ENCODE measurements at places on chromosomes 11 and 22.

DNA sequence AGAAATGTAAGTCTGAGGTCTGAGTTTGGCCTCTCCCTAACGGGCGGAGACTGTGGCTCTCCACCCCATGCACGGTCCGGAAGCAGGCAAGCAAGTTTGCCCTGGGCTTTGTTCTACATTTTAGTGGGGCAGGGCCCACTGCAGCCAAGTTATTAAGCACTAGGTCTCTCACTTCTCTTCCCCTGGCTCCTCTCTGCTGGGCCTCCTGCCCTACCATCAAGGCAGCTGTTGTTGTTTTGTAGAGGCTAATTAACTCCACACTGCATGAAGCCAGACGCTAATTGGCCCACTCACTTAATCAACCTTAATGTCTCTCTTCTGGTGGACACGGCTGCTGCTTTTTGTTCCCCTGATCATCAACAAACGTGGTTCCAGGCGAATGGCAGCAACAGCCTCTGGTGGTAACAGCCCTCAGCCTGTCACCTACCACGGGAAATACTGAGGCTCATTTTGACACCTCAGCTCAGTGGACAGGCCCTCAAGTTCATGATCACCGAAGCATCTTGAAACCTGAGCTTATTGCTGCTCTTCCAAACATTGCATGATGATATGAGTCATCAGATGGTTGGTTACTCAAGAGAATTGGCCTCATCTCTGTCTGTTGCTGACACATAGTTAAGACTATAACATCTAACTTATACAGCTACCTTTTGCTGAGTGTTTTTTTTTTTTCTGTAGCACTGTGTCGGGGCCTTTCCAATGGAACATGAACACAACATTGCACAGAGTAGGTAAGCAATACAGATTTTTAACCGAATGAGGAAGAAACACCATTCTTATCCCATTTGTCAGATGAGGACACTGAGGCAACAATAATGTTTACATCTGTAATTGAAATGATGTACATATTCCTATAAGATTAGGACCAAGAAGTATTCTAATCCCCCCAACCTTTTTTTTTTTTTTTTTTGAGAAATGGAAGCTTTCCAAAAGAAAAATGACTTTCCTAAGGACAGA, 20.8 kb upstream of the LMO2 start:
- DNase-seq, result peak; percentile 94

GRCh38 chr11:69377029-69377952, 83.3 kb downstream of the MYEOV start:
- peak; percentile 18 for DNase-seq

GRCh38 chr11:117932426-117932825, 3.2 kb upstream of the TMPRSS13 start:
- no peak for DNase-seq

DNA sequence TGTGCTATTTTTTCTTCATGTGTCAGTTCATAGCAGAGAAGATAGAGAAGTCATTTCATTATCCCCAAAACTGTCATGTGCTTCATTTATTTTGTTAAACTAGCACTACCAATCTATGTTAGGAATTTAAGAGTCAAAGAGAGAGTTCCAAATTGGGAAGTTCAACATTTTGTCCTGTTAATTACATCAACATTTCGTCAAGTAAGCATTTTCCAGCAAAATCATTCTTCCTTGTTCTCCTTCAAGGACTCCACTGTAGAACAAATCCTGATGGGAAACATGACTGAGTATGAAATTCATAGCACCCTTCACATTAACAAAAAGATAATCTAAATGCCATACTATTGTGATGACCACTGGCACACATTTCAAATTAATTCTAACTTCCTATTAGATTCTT, 59.1 kb downstream of the PACSIN2 start:
- DNase-seq, result no peak

DNA sequence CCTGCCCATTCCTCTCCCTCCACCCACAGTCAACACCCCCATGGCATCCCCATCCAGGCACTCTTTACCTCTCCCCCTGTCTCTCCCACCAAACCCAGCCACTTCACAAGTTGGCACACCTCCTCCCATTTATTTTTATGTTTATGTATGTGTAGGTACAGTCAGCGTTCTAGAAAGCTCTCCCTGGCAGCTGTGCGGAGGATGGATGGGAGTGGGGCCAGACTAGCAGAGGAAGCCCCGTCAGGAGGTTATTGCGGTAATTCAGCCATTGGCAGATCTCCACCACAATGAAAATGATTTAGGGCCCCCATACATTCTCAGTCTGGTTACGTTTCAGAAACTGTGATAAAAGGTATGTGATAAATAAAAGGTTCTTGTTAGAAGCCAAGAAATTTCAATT, 51.3 kb downstream of the BTG4 start:
- DNase-seq, result no peak

DNA sequence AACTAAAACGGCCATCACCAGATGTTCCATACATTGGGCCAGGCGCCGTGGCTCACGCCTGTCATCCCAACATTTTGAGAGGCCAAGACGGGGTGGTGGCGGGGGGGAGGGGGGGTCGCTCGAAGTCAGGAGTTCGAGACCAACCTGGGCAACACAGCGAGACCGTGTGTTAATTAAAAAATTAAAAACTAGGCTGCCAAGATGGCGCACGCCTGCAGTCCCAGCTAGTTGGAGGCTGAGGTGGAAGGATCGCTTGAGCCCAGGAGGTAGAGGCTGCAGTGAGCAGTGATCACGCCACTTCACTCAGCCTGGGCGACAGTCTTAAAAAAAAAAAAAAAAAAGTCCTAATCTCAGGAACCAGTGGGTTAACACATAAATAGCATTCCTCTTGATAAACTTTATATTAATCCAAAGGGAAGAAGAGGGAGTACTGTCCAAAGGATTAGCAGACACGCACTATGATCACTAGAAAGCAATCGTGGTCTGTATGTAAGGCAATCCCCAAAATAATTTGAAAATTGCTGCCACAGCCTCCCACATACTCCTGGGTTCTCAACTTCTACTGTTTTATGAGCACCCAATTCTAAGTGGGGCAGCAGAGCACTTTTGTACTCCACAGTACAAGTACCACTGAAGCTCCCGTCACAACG, 604 bp downstream of the PUS3 start:
- no peak for DNase-seq

DNA sequence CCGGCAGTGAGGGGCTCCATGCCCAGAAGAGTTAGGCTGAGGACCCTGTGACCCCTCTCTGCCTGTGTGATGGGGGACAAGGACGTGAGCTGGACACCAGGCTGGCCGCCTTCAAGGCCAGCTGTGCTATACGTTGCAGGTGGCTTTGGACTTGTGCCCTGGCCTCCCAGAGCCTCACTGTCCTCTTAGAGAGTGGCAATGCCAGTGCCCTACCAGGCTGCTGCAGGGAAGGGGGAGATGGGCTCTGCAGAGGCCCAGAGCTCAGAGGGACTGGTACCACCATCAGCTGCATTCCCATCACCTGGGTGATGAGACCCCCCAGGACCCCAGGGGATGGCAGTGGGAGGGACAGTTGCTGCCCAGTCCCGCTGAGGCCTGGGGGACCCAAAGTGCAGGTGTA, 90.4 kb upstream of the SHISAL1 start:
- no peak for DNase-seq

GRCh38 chr11:23202611-23203010, 342.3 kb upstream of the CCDC179 start:
- no peak for DNase-seq

GRCh38 chr11:93606721-93607120, 54.8 kb upstream of the CEP295 start:
- DNase-seq, result no peak

DNA sequence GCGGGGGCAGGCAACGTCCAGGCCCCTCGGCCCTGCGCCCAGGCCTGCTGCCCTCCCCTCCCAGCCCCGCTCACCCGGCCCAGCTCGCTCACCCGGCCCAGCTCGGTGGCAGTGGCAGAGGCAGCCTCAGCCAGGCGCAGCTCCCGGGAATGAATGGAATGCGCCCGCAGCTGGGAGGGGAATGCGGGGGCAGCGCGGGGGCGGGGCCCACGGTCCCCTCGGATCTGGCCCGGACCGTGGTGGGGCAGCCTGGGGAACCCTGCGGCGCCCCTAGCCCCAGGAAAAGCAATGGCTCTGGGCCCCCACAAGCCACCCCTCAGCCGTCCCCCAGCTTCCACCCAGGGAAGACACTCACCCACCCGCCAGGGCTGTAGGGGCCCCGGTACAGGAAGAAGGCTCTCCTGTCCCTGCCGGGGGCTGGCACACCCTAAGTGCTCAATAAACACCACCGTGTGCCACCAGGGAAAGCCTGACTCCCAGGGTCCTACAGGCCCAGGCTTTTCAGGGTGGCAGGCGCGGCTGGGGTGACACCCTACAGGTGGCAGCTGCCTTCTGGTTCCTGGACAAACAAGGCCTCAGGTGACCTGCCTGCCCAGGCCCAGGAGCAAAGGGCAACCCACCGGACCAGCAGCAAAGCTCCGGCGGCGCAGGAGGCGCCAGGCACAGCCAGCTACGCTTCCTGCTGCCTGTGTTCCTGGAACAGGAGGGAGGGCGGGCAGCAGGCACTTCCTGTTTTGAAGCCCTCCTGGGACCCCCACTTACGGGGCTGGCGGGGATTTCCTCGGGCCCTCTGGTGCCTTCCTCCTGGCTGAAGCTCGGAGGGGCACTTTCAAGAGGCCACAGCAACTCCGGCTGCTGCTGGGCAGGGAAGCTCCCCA, 13.8 kb downstream of the PLXNB2 start:
- peak; percentile 29 for DNase-seq

- peak; percentile 21 for DNase-seq
These were observed at the start of gene DDX25 for GRCh38 chr11:125903711-125904659. Gene DDX25, plus strand, starts transcription at chr11:125904508. Its CDS starts 10 bp downstream, at chr11:125904518.

GRCh38 chr11:109971184-109971523, 122.0 kb upstream of the ZC3H12C start:
- peak; percentile 31 for DNase-seq

DNA sequence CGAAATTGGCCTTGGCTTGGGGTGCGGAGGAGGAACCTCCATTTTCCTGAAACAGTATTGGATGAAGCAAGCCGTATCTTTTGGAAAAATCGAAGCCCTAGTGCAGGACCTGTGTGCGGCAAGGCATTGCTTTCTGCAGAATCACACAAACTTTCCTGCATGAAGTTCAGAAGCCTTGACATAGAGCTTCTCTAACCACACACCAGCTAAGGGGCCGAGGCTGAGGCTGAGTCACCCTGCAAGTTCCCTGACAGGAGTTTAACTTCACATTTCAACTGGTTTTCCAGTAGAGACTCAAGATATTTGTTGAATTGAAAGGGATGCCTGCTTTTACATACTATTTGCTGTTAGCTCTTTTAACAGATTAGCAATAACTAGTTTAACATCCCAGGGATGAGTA, 67.8 kb downstream of the TCF20 start:
- peak; percentile 67 for DNase-seq

- DNase-seq, result peak; percentile 20
These were observed 91.6 kb upstream of the SLC22A12 start for GRCh38 chr11:64499261-64500004.

DNA sequence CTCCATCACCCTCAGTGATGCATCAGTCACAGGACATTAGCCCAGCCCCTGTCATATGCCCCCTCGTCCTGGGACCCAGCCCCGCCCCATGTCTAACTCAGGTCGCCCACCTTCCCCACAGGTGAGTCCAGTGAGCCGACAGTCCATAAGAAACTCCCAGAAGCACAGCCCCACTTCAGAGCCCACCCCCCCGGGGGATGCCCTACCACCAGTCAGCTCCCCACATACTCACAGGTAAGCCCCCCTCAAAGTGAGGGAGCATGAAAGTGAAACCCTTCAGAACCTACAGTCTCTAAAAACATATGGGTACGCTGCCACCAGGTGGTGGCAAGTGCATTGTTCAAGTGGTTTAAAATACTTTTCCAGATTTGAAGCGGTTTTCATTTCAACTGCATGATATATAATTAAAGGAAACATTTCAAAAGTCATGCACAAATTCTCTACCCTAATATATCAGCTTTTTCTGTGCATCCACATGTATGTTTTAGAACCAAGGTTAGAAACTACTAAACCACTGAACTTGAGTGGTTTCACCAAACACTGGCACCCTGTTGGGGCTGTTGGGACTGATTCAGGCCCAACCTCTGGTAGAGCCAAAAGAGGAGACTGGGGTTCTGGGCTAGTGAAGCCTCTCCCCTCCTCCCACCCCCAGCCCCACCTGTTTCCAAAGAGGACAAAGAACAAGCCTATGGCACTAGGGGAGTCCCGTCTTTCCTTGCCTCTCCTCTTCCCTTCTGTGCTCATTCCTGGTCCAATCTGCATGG, 17.3 kb downstream of the EPS8L2 start:
- DNase-seq, result peak; percentile 74

GRCh38 chr11:134993691-134994243, 581.7 kb upstream of the B3GAT1 start:
- DNase-seq, result no peak

DNA sequence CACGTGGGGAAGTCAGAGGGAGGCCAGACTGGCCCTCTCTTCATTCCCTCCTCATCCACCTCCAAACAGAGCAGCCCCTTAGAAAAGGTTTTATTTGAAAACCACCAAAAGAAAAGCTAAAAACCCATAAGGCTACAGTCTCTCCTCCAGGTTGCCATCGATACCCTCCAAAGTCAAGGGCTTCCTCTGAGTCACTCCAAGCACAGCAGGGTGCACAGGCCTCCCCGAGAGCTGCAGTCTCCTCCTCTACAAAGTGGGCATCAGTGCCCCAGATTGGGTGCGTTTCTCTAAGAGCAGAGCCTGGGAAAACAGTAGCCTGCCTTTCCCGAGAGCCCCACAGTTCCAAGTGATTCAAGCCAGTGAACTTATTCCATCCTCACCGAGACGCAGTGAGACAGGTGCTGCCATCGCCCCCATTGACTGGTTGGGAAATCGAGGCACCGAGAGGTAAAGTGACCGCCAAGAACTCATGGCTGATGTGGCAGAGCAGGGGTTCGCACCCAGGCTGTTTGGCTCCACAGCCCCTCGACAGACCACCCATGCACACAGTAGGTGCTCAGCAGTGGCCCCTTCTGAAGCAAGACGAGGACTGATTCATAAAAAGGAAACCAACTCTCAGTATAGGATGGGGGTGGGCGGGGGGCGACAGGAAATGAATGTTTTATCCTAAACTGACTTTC, 91.7 kb upstream of the SHISAL1 start:
- DNase-seq, result no peak

GRCh38 chr22:29144786-29145160, 60.9 kb upstream of the EMID1 start:
- DNase-seq, result no peak

- no peak for DNase-seq
These were observed 66.2 kb upstream of the LMO1 start for GRCh38 chr11:8329847-8330361.

GRCh38 chr11:118897721-118898310, 14.1 kb downstream of the CXCR5 start:
- no peak for DNase-seq

- no peak for DNase-seq
These were observed 176.5 kb downstream of the TENM4 start for GRCh38 chr11:79264284-79264683.

DNA sequence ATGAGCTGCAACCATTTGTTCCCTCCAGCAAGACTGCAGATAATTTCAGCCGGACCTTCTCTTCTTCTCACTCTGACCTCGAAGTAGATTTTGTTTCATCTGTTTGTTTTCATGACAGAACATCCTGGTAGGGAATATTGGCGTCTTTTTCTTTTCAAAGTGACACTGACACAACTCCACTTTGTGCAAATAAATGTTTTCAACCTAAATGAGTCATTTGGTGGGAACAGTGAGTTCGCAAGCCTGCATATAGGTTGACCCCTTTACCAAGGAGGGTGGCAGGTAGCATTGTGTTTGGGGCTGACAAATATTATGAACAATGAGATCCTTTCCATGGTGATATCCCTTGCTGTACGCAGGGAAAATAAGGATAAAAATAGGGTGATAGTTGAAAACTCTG, 55.0 kb downstream of the LARGE1 start:
- no peak for DNase-seq
